Cerebellum (tissue), 4 donors: ENCODE measurements at places on chromosomes 1 and 21.
A peak's percentile ranks its signal among the peaks of the same experiment; 100 is the strongest.

- no peak for DNase-seq
These were observed 4.5 kb downstream of the POLR3C start for GRCh38 chr1:145828367-145829026.

DNA sequence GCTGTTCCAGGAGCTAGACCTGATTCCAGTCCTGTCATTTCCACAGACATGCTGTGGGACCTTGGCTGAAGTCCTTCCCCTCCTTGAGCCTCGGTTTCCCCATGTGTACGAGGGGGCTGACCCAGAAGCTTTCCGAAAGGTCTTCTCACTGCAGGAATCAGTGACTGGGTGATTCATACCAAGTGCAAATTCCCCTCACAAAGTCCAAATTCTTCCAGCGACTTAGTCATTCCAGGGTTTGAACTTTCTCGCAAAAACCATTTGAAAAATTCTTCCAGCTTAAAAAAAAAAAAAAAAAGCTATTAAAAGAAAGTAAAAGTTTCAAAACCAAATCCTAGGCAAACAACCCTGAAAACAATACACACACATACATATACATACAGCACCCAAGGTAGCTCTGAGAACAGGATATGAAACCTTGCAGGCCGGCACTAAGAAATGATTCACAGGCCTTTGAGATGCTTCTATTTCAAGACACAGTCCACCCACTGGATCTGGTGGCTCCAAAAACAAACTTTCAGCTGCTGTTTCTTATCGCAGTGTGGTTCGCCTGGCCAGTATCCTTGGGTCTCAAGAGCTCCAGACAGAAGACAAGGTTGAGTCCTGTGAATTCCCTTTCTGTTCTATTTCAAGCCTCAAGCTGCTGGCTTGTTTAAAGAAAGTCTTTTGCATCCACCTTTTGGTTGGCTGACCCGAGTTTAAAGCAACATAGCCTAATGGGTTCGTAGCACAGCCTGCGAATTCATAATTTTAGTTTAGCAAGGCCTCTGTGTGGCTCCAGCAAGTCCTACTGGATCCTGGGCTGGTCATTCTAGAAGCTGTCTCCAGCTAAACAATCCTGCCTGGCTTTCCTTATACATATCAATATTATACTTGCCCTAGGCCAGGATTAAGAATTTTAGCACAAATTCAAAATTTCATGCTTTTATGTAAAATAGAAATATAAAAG is 18.0 kb upstream of the ID3 start:
- no peak for DNase-seq

- no peak for DNase-seq
These were observed 7.9 kb downstream of the CSTB start for GRCh38 chr21:43767984-43768867.

GRCh38 chr1:214842856-214843255 is 239.7 kb upstream of the KCNK2 start:
- DNase-seq = no peak

DNA sequence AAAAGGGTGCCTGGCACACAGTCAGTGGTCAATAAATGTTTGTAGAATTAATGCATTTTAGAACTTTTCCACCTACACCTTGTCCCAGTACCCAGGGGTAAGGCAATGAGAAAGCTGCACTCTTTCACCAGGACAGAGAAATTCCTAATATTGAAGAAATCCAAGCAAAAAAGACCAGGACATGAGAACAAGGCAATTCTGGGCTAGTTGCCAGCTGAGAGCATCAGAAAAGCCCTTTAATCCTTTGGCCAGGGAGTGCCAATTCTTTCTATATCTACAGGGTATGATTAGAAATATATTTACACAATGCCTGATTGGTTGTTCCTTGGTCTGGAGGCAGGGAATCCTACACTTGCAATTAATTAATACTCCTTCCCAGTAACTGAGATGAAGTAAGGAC is 492.4 kb upstream of the NFIA start:
- no peak for DNase-seq

DNA sequence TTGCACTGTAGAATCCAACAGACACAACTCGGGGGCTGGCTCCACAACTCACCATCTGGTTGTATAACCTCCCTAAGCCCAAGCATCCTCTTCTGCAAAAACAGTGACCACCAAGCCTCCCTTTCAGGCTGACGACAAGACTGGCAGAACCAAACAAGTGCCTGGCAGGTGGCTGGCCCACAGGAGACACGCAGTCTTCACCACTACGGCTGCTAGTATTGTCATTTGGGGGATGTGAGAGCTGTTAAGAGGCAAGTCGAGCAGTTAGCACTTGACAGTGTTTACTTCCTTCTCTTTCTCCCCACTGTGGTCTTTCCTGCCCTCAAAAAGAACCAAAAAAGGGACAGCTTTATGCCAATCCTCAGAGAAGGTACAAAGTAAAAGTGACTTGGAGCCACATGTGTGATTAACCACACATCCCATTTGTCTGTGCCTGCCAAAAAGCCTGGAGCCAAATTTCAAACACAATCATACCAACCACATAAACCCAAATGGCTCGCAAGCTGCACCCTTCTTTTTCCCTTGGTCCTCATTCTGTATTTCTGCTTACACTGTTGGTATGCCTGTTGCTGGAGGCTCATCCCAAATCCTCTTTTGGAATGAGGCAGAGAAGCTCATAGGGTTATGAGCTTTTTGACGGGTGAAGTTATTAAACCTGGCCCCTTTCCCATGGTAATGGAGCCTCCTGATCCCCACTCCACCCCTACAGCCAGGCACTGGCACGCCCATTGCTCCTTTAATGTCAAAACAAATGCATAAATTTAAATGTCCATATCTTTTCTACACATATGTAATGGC is 94.1 kb downstream of the TGFBR3 start:
- DNase-seq = no peak

- no peak for DNase-seq
These were observed 71.5 kb upstream of the NR5A2 start for GRCh38 chr1:199956005-199956404.

DNA sequence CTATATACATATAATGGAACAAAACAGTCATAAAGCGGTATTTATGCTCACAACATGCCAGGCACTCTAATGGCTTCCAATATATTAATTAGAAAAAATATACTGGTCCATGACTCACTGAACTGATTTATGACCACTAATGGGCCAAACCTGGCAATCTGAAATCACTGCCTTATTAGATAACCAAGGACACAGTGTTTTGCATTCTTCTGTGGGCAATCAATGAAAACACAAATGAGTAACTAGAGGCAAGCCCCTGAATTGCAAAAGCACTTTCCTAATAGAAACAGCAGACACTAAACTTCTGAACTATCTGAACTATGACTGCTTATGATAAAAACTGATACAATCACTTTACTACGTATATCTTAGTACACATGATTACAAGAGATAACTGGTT is 3.5 kb downstream of the GCLM start:
- DNase-seq = no peak

GRCh38 chr1:116574581-116575291 is 3.9 kb upstream of the CD58 start:
- DNase-seq = peak; percentile 55

- no peak for DNase-seq
These were observed 228.6 kb downstream of the DSCAM start for GRCh38 chr21:40618191-40618973.

DNA sequence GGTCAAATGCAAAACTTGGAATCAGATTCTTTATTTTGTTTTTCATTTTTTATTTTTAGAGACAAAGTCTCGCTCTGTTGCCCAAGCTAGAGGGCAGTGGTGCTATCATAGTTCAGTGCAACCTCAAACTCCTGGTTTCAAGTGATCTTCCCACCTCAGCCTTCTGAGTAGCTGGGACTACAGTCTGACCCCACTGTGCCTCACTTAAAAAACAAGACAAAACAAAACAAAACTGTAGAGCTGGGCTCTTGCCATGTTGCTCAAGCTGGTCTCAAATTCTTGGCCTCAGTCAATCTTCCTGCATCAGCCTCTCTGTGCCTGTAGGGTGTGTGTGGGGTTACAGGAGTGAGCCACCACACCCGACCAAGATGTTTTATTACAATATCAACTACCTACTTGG is 396.0 kb upstream of the USP24 start:
- DNase-seq = no peak

- no peak for DNase-seq
These were observed 92.1 kb downstream of the BACH1 start for GRCh38 chr21:29390778-29391177.

- no peak for DNase-seq
These were observed 2.7 kb downstream of the ETV3L start for GRCh38 chr1:157096881-157097280.

GRCh38 chr1:94283462-94283861 is 46.1 kb upstream of the ARHGAP29 start:
- DNase-seq = no peak

- no peak for DNase-seq
These were observed 4.2 kb downstream of the TINAGL1 start for GRCh38 chr1:31580513-31580870.

GRCh38 chr1:15736038-15736891 is at the start of gene SLC25A34:
TSS of gene SLC25A34 (plus strand) at chr1:15736258. CDS start at chr1:15736486, 228 bp downstream.
- no peak for DNase-seq

DNA sequence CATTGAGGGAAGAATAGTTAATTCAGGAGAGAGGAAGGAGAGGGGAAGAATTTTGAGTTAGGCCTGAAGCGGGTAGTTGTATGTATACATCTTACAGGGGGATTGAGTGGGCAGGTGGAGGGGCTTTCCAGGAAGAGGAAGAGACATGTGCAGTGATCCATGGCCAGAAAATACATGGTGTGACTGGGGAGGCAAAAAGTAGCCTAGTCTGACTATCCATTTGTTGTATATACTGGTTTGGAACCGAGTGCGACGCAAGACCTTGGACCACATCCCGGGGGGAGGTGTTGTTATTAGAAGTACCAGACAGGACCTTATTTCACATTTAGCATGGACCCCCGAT is 158.3 kb downstream of the SDCCAG8 start:
- DNase-seq = no peak
